ENCODE measurements at places on chromosomes 4 and X.

DNA sequence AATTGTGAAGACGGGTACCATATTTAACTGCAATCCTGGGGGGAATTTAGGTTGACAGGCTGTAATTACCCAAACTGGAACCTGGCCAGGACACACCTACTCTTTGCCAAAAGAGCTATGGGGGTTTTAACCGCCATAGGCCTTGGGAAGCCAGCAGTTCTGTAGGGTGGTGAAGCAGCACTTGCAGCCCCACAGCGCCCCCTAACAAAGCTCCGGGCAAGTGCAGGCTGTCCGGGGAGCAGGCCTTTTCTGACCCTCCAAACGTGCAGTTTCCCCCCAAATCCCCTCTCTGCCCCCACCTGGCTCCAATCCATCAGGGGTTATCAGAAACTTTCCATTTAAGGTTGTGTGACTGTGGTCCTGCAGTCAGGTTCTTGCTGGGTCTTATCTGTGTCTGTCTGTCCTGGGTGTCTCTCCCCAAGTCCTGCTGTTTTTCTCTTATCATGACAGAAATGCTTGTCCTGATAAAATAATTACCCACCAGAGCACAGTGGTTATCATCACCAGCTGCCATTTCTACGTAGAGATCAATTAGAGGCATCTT lies 350.9 kb downstream of the MID1IP1 start:
- peak; percentile 41 for DNase-seq

GRCh38 chr4:106421441-106422296 lies 53.1 kb upstream of the GIMD1 start:
- DNase-seq, result no peak

DNA sequence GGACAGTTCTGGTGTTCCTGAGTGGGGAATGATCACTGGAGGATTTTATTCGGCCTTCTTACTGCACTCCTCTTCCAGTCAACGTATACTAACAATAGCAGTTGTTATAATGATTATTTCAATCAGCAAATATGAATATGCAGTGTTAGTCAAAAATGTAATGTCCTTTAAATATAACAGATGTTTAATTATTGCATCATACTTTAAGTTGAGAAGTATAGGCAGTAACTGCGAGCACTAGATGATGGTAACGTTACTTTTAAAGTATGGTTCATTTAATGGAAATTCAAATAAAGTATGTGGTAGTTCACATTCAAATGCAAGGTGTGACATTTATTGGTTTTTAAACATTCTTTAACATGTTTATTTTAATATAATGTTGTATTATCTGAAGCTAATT lies 5.5 kb upstream of the BLTP1 start:
- DNase-seq, result no peak

- no peak for DNase-seq
Observed at GRCh38 chr4:150971901-150972300, 43.2 kb downstream of the LRBA start.

- DNase-seq, result no peak
Observed at GRCh38 chr4:25922812-25923369, 8.9 kb downstream of the SMIM20 start.

- DNase-seq, result peak; percentile 81
Observed at GRCh38 chrX:1554469-1555210, 17.7 kb upstream of the P2RY8 start.

GRCh38 chrX:22110729-22111494 lies 78.8 kb downstream of the PHEX start:
- no peak for DNase-seq

DNA sequence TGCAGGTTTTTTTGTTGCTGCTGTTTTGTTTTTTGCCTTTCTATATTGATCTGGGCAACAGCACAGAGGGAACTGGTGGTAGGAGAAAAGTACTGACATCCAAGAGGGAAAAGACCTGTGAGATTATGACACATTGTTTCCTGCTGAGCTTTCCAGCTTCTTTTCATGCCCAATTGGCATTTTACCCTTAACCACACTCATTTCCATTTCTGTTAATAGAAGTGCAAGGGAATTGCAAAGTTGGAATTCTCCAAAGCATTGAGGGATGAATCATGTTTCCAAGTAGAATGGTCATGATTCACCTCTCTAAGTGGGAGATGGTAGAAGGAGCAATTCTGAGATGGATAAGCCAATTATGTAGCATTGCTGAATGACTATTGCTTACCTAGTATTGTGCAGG lies 161.5 kb downstream of the PPARGC1A start:
- DNase-seq, result no peak

DNA sequence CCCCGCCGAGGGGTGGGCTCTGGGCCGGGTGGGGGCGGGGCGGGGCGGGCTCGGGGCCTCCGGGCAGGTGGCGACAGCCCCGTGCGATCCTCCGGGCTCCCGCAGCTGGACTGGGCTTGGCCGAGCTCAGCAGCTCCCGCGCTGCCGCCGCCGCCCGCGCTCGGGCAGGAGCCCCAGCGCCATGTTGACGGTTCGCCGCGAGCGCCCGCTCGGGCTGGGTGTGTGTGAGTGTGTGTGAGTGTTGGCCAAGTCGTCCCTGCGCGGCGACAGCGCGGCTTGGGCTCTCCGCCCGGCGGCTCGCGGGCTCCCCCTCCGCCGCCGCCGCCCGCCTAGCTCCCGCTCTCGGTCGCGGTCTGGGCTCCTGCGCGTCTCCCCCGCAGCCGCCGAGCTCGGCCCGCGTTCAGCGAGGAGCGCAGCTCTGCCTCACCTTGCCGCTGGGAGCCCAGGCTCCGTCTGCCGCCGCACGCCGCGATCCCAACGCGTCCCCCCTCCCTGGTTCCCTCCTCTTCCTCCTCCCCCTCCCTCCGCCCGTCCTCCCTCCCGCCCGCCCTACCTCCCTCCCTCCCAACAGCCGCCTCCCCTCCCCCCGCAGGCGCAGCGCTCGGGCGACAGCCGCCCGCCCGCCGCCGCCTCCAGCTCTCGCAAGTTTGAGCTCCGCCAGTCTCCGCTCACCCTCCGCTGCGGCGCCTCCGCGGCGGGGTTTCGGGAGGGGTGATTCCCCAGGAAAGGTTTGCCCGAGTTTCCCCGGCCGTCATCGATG lies at the start of gene BCOR:
BCOR (minus strand) TSS at position 455 of the 760 bp plus-strand sequence. CDS start 20,029 bp downstream, outside the sequence.
- peak; percentile 77 for DNase-seq

DNA sequence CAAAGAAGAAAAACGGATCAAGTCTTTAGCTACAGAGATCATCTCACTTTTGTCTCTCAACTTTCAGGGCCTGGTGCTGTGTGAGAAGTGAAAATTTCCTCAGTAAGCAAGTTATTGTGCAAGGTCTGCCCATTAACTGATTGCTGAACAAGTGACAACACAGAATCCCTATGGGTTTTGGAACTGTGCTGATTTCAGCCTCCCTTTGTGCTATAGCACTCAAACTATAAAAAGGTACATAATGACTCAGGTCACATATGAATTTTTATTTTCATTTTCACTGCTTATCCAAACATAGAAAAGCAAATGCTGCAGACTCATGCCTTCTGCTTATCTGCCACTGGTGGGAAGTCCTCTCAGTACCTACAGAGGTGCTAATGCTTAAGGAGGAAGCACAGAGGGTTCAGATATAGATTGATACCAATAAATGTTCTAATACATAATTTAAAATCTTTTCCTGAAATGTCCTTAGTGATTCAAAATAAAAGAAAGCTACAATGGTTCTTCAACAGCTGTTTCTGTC lies 576.2 kb upstream of the CT83 start:
- DNase-seq, result no peak

DNA sequence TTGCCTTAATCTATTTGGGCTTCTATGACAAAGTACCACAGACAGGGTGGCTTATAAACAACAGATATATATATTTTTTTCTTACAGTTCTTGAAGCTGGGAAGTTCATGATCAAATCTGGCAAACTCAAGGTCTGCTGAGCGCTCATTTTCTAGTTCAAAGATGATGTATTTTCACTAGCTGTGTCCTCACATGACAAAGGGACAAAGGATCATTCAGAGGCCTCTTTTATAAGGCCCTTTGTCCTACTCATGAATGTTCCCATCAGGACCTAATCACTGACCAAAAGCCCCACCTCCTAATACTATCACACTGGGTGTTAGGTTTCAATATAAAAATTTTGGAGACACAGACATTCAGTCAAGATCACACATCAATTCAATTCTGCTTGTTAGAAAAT lies 2025.2 kb downstream of the PCDH7 start:
- DNase-seq, result no peak

- DNase-seq, result no peak
Observed at GRCh38 chr4:42917296-42917695, 24.8 kb downstream of the GRXCR1 start.

DNA sequence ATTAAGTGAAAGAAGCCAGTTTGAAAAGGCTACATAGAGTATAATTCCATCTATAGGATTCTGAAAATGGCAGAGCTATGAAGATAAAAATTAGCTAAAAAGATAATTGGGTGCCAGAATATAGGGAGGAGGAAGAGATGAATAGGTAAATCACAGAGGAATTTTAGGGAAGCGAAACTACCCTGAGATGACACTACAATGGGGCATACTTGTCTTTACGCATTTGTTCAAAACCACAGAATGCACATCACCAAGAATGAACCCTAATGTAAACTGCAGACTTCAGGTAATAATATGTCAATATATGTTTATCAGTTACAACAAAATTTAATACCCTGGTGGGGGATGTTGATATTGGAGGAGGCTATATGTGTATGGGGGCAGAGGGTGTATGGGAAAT lies 1342.9 kb downstream of the ADGRL3 start:
- no peak for DNase-seq

GRCh38 chr4:43456383-43456782 lies 563.9 kb downstream of the GRXCR1 start:
- DNase-seq, result no peak

DNA sequence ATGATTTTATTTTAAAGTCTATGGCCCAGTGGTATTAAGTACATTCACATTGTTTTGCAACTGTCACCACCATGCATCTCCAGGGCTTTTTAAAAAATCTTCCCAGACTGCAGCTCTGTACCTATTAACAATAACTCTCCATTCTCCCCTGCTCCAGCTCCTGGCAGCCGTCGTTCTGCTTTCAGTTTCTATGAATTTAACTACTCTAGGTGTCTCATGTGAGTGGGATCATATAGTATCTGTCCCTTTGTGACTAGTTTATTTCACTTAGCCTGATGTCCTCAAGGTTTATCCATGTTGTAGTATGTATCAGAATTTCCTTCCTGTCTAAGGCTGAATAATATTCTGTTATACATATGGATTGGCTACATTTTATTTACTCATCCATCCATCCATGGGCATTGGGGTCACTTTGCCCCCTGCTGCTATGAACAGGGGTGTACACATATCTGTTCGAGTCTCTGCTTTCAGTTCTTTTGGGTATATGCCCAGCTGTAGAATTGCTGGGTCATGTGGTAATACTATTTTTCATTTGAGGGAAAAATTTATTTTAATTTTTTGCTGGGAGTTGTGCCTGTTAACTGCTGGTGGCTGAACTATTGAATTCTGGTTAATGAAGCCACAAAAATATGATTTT lies 131.3 kb downstream of the ARHGAP10 start:
- no peak for DNase-seq

- DNase-seq, result no peak
Observed at GRCh38 chrX:55033429-55033828, 2.7 kb upstream of the ALAS2 start.

Measured in CD4-positive, alpha-beta T cell (primary cell).